ENCODE measurements at places on chromosomes 13 and 19. TPM values are rescaled to one million over a fixed set of nuclear protein-coding genes. Genes with fewer than 3 reads are reported as not detected.
A peak's percentile ranks its signal among the peaks of the same experiment; 100 is the strongest.

The ZNF177 gene
- total RNA-seq = 1.2 TPM

DNA sequence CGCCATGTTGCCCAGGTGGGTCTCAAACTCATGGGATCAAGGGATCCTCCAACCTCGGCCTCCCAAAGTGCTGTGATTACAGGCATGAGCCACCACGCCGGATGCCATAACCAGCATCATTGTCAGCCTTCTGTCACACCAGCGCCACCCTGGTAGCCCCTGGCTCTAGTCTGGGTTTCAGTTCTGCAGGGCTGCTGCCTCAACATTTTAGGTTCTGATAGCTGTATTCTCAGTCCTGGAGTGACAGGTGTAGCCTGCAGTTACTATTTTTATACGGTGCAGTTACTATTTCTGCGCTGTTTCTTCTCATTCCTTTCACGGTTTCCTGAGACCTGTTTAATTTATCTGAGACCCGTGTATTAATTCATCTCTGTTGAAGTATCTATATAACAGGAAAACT is 57.1 kb downstream of the TRPM4 start:
- H3K4me1 ChIP-seq = no peaks in the 10 kb centered on the region
- DNase-seq = no peak
- H3K4me3 ChIP-seq = no peak overlapping the region
- no peak overlapping the region for H3K27ac ChIP-seq
- no peaks in the 10 kb centered on the region for H3K36me3 ChIP-seq
- H3K27me3 ChIP-seq = no peaks in the 10 kb centered on the region

GRCh38 chr19:39539165-39539517 is 820 bp downstream of the EID2 start:
- no peak for DNase-seq
- peak overlapping the region; percentile 84 for H3K4me3 ChIP-seq
- H3K36me3 ChIP-seq = peaks cover 14% of the 10 kb centered on the region
- H3K4me1 ChIP-seq = peaks cover 41% of the 10 kb centered on the region
- H3K27ac ChIP-seq = peak overlapping the region; percentile 84
- peaks cover 2% of the 10 kb centered on the region for H3K27me3 ChIP-seq

The METTL21C gene
- total RNA-seq = not detected

DNA sequence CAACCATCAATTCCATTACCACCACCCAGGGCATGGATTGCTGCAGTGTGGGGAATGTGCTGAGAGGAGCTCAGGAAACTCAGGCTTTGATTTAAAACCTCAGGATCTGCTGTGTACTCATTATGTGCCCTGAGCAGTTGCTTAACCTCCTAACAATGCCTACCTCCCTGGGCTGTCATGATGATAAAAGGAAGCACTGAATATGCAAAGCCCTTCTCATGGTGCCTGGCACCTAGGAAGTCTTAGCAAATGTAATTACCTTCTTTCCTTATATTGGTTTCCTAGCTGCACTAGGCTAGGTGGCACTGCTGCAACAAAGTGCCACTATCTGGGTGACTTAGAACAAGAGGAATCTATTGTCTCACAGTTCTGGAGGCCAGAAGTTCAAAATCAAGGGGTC is 62.2 kb downstream of the KCTD12 start:
- no peak overlapping the region for H3K27ac ChIP-seq
- no peaks in the 10 kb centered on the region for H3K36me3 ChIP-seq
- peaks cover 3% of the 10 kb centered on the region for H3K4me1 ChIP-seq
- no peak for DNase-seq
- peaks cover 3% of the 10 kb centered on the region for H3K27me3 ChIP-seq
- H3K4me3 ChIP-seq = no peak overlapping the region

The BEST2 gene
- total RNA-seq = not detected

DNA sequence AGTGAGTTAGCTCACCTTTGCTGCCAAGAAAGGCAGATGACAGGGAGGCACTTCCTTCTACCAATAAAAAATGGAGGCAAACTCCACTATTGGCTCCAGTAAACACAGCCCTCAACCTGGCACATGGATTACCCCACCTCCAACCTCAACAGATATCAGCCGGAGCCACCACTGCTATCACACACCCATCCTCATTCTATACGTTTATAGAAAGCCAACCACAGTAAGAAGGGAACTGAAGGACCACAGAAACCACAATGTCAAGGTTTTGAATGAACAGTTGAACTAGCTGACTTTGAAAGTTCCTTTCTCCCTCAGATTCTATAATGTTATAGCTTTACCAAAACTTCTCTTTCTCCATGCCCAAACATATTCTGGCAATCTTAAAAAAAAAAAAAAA is 526.2 kb downstream of the UQCRFS1 start:
- H3K27ac ChIP-seq = no peak overlapping the region
- H3K27me3 ChIP-seq = no peaks in the 10 kb centered on the region
- no peak overlapping the region for H3K4me3 ChIP-seq
- H3K4me1 ChIP-seq = no peaks in the 10 kb centered on the region
- DNase-seq = no peak

The EXOC3L2 gene
- total RNA-seq = not detected

The ADGRE3 gene
- not detected for total RNA-seq

DNA sequence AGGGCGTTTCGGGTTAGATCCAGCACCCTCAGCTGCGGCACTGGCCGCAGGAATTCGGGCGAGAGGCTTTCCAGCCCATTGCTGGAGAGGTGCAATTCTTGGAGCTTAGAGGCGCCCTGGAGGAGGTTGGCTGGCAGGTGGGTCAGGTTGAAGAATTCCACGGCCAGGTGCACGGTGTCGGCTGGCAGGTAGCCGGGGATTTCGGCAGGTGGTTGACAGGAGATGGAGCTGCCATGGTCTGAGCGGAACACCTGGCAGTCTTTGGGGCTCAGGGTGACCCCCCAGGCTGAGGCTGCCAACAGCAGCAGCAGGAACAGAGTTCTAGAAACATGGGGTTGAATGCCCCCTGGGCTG is 1.3 kb downstream of the LRG1 start:
- H3K4me3 ChIP-seq = no peak overlapping the region
- H3K27ac ChIP-seq = no peak overlapping the region
- H3K36me3 ChIP-seq = no peaks in the 10 kb centered on the region
- DNase-seq = no peak
- peaks cover 7% of the 10 kb centered on the region for H3K27me3 ChIP-seq
- H3K4me1 ChIP-seq = peaks cover 4% of the 10 kb centered on the region

GRCh38 chr19:40690693-40691420 is 406 bp upstream of the NUMBL start:
- peak; percentile 91 for DNase-seq
- H3K27me3 ChIP-seq = no peaks in the 10 kb centered on the region
- peak overlapping the region; percentile 83 for H3K27ac ChIP-seq
- H3K4me3 ChIP-seq = peak overlapping the region; percentile 83
